ENCODE measurements at places on chromosomes 11 and 22.

DNA sequence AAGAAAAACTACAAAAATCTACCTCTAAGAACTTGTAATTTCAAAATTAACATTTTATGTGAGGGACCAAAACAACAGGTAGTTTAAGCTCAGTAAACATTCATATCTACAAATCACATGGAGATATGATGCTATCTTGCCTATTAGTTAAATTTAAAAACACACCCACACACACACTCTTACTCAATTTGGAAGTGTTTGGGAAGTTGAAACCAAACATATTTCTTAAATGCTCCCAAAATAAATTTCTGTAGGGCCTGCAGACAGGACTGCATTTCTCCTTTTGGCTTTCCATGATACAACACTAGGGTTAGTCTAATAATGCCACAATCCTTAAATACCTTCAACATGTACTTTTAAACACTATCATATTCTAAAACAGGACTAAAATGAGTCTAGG is 7.0 kb downstream of the PITPNB start:
- H3K4me1 ChIP-seq = peaks cover 77% of the 10 kb centered on the region
- H3K27ac ChIP-seq = no peak overlapping the region
- H3K4me3 ChIP-seq = no peak overlapping the region
- H3K27me3 ChIP-seq = no peaks in the 10 kb centered on the region

GRCh38 chr11:57566905-57567514 is 462 bp downstream of the UBE2L6 start:
- peak overlapping the region; percentile 85 for H3K27ac ChIP-seq
- H3K27me3 ChIP-seq = no peaks in the 10 kb centered on the region
- peaks cover 47% of the 10 kb centered on the region for H3K4me1 ChIP-seq
- peaks cover 22% of the 10 kb centered on the region for H3K36me3 ChIP-seq

DNA sequence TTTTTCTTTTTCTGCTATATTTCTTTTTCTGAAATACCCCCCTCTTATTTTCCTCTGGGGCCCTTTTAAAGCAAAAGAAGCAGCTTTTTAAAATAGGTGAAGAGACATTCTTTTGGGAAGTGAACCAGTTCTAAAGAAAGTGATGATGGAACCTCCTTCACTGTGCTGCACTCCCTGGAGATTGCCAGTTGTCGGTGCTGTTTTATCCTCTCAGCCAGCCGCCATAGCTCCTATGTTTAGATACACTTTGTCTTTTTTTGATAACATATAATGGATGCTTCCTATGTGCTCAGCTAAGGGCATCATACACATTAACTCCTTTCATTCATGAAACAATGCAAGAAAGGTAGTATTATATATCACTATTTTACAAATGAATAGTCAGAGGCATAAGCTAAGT is 14.0 kb downstream of the CFAP300 start:
- no peaks in the 10 kb centered on the region for H3K4me1 ChIP-seq
- no peak for DNase-seq
- H3K27ac ChIP-seq = no peak overlapping the region
- H3K4me3 ChIP-seq = no peak overlapping the region
- peaks cover 3% of the 10 kb centered on the region for H3K27me3 ChIP-seq
- H3K36me3 ChIP-seq = no peaks in the 10 kb centered on the region

DNA sequence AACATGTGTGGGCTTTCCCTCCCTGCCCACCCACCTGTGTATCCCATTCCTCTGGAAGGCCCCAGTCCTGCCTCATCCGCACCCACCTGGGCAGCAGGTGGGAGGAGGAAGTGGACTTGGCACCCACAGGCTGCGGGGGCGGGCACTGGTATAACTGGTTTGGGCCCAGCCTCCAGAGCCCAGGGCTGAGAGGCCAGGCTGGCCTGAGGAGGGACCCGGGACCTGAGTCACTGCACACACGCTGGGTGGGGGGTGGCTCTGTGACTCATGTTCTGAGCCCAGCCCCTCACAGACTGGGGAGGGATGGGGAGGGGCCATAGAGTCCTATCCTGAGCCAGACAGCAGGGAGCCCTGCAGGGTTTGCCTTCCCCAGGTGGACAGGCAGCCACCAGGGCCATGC is 16.7 kb downstream of the PHLDA2 start:
- DNase-seq = no peak
- no peak overlapping the region for H3K27ac ChIP-seq
- H3K27me3 ChIP-seq = no peaks in the 10 kb centered on the region
- H3K36me3 ChIP-seq = no peaks in the 10 kb centered on the region
- H3K4me3 ChIP-seq = no peak overlapping the region

DNA sequence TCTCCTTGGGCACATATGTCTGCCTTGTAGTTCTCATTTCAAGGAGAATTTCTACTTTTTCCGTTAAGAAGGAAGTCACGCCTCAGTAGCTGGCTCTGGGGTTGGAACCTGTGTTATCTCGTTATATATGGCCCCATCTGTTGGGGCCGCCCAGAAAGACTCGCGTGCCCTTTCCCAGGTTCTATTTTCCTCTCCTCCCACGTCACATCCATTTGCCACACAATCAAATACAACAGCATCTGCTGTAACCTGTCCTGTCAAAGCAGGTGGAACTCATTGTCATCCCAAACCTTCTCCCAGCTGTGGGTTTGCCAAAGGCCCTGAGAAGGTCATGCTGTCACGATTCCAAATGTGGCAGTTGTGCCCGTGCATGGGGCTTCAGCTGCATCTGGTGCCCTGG is 213.1 kb upstream of the ZBED5 start:
- H3K4me3 ChIP-seq = no peak overlapping the region
- H3K27ac ChIP-seq = no peak overlapping the region
- H3K36me3 ChIP-seq = no peaks in the 10 kb centered on the region
- no peak for DNase-seq

- no peak overlapping the region for H3K4me3 ChIP-seq
- H3K4me1 ChIP-seq = no peaks in the 10 kb centered on the region
- no peak for DNase-seq
- H3K27ac ChIP-seq = no peak overlapping the region
- H3K27me3 ChIP-seq = peaks cover 3% of the 10 kb centered on the region
- H3K36me3 ChIP-seq = no peaks in the 10 kb centered on the region
Measured at GRCh38 chr22:32444068-32444467, 20.2 kb downstream of the BPIFC start.

GRCh38 chr11:75334402-75334891 is 17.0 kb downstream of the ARRB1 start:
- H3K36me3 ChIP-seq = peaks cover 10% of the 10 kb centered on the region
- no peak for DNase-seq
- H3K27me3 ChIP-seq = peaks cover 2% of the 10 kb centered on the region
- peaks cover 64% of the 10 kb centered on the region for H3K4me1 ChIP-seq
- H3K4me3 ChIP-seq = no peak overlapping the region
- H3K27ac ChIP-seq = no peak overlapping the region

GRCh38 chr11:64607381-64607985 is 16.5 kb downstream of the SLC22A12 start:
- H3K36me3 ChIP-seq = no peaks in the 10 kb centered on the region
- H3K27ac ChIP-seq = no peak overlapping the region
- H3K27me3 ChIP-seq = no peaks in the 10 kb centered on the region
- H3K4me3 ChIP-seq = no peak overlapping the region
- no peak for DNase-seq
- H3K4me1 ChIP-seq = peaks cover 10% of the 10 kb centered on the region

DNA sequence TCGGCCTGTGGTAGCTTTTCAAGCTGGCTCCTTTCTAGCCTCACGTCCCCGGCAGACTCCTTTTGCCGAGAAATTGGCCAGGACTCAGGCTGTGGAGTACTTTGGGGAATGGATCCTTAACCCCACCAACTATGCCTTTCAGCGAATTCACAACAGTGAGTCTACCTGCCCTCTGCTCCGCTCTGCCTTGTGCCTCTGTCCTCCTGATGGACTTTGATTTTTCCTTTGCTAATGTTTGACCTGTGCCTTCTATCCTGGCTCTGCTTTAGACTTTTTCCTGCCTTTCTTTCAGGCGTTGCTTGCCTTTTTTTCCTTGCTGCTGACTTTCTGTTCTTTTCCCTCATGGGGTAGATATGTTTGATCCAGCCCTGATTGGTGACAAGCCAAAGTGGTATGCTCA is 12.5 kb downstream of the MADD start:
- peaks cover 52% of the 10 kb centered on the region for H3K36me3 ChIP-seq
- no peaks in the 10 kb centered on the region for H3K27me3 ChIP-seq
- no peaks in the 10 kb centered on the region for H3K4me1 ChIP-seq
- H3K27ac ChIP-seq = no peak overlapping the region
- DNase-seq = no peak

DNA sequence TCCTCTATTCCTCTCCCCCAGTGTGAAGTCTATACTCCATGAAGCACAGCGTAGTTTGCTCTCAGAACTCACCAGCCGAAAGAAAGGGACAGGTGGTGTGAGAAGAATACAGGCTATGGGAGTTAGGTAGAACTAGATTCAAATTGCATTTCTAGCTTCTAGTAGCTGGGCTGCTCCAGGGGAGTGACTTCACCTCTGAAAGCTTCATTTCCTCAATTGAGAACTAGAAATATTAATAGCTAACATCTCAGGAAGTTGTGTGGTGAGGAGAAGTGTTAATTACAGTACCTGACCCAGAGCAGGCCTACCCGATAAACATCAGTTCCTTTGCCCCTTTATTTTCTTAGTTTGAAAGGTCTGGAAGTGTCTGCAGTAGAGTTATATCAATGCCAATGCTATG is 484.7 kb upstream of the TENM4 start:
- no peaks in the 10 kb centered on the region for H3K4me1 ChIP-seq
- no peaks in the 10 kb centered on the region for H3K36me3 ChIP-seq
- H3K27me3 ChIP-seq = peaks cover 2% of the 10 kb centered on the region

DNA sequence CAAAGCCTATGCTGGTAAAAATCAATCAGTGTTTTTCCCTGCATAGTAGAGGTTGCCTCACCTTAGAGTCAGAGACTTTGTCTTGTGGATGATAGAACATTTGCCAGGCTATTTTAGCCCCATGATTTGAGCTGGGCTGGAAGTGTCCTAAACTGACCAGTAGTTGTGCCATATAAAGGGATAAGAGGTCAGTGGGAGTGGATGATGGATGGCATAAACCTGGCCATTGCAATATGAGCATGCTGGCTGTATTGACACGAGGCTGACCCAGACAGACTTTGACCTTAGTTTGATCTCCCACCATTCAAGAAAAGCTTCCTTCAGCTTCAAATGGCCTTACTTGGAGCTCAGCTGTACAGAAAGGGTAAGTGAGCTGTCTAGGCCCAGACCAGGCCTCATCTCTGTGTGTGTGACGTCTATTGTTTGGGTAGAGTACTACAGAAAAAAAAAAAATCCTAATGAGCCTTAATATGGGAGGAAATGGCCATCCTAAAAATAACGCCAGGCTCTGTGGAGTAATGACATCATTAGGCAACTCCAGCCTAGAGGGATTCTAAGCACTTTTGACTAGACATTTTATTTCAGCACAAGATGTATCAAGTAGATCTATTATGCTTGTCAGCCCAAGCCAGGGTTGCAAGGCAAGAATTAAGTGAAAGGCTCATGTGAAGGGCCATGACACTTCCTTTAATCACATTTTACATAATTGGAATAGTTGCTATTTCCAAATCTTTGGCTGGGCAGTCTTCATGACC is 51.3 kb upstream of the CADM1 start:
- no peak overlapping the region for H3K4me3 ChIP-seq
- no peaks in the 10 kb centered on the region for H3K27me3 ChIP-seq
- no peak for DNase-seq
- no peaks in the 10 kb centered on the region for H3K36me3 ChIP-seq
- no peak overlapping the region for H3K27ac ChIP-seq
- H3K4me1 ChIP-seq = no peaks in the 10 kb centered on the region

GRCh38 chr22:49634006-49634772 is 193.5 kb downstream of the BRD1 start:
- H3K27me3 ChIP-seq = no peaks in the 10 kb centered on the region
- H3K36me3 ChIP-seq = no peaks in the 10 kb centered on the region
- DNase-seq = no peak
- no peaks in the 10 kb centered on the region for H3K4me1 ChIP-seq

DNA sequence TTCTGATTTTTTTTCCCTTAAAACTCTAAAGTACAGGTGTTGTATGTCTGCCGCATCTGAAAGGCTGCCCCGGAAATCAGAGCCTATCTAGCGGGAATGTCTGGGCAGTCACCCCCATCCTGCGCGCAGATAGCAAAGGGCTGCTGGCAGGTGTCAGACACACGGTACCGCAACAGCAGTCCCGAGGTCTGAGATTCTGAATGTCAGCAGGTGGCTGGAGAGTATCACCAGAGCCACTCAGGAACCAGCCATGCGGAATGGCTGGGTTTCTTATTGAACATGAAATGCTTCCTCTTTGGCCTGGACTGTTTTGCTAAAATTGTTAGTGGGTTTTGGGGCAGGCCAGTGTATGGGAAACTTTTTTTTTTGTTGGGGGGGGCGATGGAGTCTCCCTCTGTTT is 53.3 kb downstream of the CERK start:
- H3K4me1 ChIP-seq = peaks cover 10% of the 10 kb centered on the region
- no peaks in the 10 kb centered on the region for H3K27me3 ChIP-seq
- peak overlapping the region; percentile 12 for H3K27ac ChIP-seq

GRCh38 chr22:44665115-44665514 is 36.9 kb upstream of the PRR5 start:
- H3K27ac ChIP-seq = no peak overlapping the region
- H3K36me3 ChIP-seq = peaks cover 2% of the 10 kb centered on the region
- peaks cover 43% of the 10 kb centered on the region for H3K4me1 ChIP-seq
- no peak for DNase-seq
- H3K27me3 ChIP-seq = peaks cover 9% of the 10 kb centered on the region

DNA sequence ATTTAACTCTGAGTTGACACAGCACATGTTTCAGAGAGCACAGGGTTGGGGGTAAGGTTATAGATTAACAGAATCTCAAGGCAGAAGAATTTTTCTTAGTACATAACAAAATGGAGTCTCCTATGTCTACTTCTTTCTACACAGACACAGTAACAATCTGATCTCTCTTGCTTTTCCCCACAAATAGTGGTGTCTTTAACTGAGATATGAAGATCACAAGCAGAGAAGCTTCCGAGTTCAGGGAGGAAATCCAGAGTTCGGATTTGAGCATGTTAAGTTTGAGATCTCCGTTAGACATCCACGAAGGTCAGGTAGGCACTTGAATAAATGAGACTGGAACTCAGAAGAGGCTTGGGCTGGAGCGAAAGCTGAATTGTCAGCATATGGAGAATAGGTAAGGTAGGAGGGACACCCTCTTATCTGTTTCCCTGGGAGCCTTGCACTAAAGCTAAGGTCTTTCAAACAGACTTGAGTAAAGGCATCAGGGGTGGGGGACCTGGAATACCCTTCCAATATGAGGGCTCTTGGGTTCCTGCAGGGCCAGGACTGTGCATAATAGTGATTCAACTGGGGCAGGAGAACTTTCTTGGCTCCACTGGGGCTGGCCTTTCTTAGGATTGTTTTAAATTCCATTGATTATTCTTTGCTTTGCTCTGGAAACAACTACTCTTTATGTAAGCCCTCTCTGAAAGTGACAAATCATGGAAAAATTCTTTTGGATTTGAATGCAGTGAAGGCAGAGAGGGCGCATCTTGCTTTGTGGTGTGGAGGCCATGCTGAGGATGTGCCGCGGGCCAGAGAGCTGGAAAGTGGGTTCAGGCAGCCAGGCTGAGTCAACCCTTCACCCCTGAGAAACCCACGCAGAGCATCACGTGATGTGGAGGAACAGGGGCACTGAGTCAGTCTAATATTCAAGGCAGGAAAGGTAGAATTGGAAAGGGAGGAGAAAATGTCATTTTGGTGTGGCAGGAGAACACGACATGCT is 62.7 kb upstream of the AMPD3 start:
- no peak for DNase-seq
- H3K36me3 ChIP-seq = no peaks in the 10 kb centered on the region
- no peak overlapping the region for H3K27ac ChIP-seq
- H3K27me3 ChIP-seq = peaks cover 18% of the 10 kb centered on the region

Data from activated T-helper 1 cell treated with anti-CD3 and anti-CD28 coated beads, Interleukin-12 subunit alpha, Interleukin-12 subunit beta, Interleukin-2, Interleukin-4 antibody, amounts not matched to agents 30 ng/mL and 10 ng/mL and 1 ng/mL, durations not matched to agents 14 hours and 24 hours and 36 hours (primary cell).